Upper lobe of left lung (tissue), 6 donors: ENCODE measurements at places on chromosomes 3 and 15.

GRCh38 chr3:55203006-55203405, 275.1 kb upstream of the LRTM1 start:
- DNase-seq = no peak

GRCh38 chr15:33846142-33846541, 122.2 kb upstream of the CHRM5 start:
- no peak for DNase-seq

DNA sequence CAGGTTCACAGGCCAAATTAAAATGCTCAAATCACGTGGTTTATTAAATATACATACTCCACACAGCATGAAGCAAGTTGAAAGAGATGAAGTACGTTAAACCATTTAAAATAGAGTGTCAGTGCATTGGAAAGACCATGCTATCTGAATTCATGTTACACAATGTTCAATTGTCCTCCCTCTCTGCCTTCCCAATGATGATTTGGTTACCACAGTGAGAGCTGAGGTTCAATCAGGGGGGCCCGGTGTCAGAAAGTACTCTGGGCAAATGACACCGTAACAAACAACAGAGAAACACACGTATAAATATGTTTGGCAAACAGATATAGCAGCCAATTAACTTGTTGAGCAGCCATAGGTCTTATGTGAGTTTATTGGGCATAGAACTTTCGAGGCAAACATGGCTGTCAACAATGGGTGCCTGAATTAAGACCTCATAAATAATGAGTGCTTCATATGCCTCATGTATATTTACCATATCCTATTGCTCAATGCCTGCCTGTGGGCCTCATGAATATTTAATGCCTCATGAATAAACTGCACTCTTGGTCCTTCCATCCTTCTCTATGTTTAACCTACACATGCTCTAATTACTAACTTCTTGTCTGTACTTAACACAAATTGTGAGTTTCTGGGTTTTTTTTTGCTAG, 641.5 kb downstream of the PLOD2 start:
- no peak for DNase-seq

DNA sequence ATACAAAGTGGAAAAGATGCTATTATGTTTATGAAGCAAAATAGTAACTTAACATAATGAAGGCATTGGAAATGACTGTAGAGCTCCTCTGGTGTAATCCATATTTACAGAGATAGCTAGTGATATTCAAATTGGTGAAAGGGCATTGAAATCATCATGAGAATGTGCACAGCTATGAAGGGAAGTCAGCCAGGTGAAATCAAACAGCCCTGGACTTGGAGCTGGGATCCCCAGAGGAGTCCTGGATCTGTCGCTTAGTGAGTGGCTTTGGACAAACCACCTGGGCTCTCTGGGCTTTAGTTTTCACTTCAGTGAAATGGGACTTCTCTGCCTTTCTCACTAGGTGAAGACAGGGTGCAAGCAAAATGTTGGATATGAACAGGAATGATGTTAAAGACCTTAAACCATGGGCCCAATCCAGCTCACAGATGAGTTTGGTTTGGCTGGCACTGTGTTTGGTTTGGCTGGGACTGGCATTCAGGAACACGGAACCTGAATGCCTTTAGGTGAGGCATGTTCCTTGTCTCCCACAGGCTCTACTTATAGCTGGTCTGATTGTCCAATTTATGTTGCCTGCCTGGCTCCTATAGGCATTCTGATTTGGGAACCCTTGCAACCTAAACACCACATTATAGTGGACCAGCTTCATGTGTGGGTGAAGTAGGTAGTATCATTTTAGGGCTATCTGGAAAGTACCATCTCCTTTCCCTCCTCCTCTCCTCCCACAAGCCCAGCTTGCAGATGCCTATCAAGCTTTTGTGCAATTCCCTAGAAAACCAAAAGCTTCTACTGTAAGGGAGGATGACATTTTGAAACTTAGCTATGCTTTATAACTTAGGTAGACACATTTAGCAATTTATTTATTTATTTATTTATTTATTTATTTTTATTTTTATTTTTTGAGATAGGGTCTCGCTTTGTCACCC, 110.6 kb upstream of the TNFAIP8L3 start:
- DNase-seq = no peak
